ENCODE measurements at places on chromosomes 2 and 18.

DNA sequence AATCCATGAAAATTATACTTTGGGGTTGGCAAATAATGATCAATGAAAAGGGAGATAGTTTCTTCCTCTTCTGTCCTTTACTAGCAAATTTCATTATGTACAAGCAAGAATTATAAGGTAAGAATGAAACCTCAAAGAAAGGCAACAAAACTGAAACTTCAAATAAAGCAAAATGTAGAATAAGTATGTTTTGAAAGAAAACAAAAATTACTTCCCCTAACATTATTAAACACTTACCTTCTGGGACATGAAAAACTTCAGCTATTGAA is 29.4 kb downstream of the THADA start:
- no peak for DNase-seq

DNA sequence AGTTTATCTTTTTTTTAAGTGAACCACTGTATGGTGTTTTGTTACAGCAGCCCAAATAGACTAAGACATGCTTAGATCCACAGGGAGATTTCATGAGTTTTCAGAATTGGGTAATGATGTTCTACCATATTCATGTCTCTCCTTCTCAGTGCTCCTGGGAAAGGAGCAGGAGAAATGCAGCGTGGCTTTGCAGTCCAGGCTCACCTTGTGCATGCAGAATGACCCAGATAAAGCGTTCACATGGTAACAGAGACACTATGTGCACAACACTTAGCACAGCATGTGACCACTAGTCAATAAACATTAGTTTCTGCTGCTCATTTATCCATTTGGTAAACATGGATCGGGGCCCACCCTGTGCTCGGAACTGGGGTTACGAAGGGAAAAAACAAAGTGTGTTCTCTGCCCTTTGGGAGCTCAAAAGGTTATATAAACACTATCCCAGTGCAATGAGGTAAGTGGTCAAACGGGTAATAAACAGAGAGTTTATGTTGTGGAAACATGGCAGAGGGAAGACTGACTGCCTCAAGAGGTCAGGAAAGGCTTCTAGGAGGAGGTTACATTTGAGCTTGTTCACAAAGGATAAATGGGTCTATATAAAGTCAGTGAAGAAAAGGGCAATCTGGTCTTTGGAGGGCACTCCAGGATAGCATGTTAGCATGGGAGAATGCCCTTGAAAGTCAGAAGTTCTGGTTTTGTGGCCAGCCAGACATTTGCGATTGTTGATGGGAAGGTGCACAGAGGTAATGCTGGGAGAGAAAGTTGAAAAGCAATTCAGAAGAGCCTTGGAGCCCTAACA is 299.2 kb downstream of the TDRD15 start:
- DNase-seq: no peak

DNA sequence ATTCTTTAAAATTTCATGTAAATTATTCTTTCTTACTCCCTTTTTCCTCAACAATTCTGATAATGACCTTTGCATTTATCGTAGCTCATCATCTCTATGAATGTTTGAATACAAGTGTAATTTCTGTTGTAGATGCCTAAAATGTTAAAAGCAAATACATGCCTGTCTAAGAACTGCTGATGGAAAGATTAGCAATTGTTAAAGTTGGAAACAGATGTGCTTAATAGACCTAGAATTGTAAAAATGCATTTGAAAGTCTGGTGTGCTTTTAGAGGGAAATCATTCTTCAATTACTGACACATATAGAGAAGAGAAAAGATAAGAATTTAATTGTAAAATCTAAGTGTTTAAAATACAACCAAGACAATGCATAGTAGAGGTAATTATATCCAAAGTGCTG is 50.4 kb downstream of the CCDC102B start:
- no peak for DNase-seq

GRCh38 chr2:109317471-109318095 is 188.6 kb downstream of the SH3RF3 start:
- no peak for DNase-seq

GRCh38 chr2:36238106-36238505 is 117.5 kb upstream of the CRIM1 start:
- no peak for DNase-seq

GRCh38 chr2:240791821-240792628 is 28.0 kb downstream of the KIF1A start:
- DNase-seq: no peak

DNA sequence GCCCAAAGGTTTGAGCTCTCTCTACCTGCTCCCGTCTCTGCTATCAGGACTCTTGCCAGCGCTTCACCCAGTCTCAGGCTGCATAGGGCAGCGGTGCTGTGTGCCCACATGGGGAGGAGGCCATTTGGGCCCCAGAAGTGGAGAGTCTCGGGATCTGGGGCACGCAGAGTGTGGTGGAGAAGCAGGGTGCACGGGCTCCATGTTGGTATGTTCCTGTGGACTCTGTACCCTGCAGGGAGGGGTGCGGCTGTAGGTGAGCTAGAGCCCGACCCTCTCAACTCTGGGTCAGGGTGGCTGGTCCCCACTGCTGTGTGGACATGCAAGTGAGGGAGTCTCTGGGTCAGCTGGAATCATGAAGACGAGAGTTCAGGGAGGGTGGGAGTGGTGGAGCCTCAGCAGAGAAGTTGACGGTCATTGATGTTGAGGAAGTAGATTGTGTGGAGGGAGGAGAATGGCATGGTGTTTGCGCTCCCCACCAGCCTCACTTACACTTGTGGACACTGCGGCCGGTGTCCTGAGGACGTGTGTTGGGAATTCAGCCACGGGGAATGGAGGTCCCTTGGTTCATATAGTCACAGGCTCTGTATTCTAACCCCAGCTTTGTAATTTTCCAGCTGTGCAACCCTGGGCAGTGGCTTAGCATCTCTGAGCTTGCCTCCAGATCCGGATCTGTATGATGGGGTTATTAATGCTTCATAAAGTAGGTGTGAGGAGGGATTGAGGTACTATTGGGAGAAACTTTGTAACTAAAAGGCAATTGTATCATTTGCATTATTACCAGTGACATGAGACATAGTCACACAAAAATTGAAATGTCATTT is 840 bp upstream of the PSD4 start:
- DNase-seq: no peak

GRCh38 chr2:191922736-191923651 is 76.1 kb upstream of the CAVIN2 start:
- no peak for DNase-seq

DNA sequence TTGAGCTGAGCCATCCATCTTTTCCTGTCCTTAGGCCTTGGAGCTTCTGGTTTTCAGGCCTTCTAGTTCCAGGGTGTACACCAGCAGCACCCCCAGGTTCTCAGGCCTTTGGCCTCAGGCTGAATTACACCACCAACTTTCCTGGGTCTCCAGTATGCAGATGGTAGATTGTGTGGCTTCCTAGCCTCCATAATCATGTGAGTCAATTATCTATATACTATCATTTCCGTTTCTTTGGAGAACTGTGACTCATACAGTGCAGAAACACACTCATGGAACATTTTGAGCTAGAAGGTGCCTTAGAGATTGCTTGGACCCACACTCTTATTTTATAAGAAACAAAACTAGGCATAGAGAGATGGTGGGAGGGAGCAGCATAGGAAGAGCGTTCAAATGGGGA is 167.4 kb downstream of the NCK2 start:
- peak; percentile 22 for DNase-seq

- peak; percentile 51 for DNase-seq
Observed at GRCh38 chr18:55988537-55988936, 400.5 kb upstream of the TCF4 start.

GRCh38 chr2:100957996-100958653 is 44.0 kb upstream of the RPL31 start:
- peak; percentile 77 for DNase-seq

GRCh38 chr2:166784296-166784946 is 103.9 kb upstream of the XIRP2 start:
- no peak for DNase-seq

DNA sequence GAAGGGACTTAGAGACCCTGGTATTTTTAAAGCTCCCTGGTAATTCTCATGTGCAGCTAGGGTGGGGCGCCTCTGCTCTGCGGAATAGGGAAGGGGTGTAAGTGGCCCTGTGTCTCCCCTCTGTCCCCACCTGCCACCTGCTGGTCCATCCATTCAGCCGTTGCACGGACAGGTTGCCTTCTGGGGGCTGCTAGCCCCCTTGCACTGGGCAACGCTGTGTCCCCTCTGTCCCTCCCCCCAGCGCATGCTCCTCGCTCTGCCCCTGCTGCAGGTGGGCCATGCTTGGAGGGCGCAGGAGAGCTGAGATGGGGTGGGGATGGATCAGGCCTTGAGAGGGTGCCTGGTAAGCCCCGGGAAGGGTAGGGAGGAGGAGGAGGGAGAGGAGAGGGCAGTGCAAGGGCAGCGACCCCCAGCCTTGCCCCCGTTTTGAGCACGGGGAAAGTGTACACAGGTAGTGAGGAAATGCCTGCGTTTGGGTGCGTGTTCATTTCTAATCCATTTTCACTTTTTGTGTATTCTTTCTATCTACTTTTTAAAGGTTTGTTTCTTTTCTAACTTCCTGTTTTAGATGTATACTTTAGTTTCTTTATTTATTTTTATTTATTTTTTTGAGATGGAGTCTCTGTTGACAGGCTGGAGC is 23.9 kb downstream of the RRM2 start:
- no peak for DNase-seq

GRCh38 chr2:178934571-178934970 is 115.4 kb downstream of the CCDC141 start:
- DNase-seq: no peak

GRCh38 chr2:48043746-48044145 is 137.4 kb upstream of the FBXO11 start:
- DNase-seq: no peak

- DNase-seq: peak; percentile 11
Observed at GRCh38 chr2:102736110-102736409, 25.8 kb upstream of the TMEM182 start.

DNA sequence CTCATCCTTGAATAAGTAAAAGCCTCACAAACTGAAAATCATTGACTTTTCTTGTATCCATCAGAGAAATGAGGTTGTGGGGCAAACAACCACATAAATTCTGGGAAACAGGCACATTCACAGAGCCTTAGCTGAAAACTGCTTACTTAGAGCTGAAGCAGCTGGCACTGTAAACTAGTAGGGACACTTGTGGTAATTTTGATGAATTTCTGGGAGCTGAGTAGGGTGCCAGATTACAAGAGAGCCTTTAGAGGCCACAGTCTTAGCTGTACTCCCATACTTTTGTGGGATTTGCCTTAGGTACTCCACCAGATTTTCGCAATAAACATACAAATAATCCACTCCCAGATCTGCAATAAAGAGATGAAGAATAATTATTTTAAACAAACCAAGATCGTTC is 315.2 kb downstream of the TMX3 start:
- no peak for DNase-seq

DNA sequence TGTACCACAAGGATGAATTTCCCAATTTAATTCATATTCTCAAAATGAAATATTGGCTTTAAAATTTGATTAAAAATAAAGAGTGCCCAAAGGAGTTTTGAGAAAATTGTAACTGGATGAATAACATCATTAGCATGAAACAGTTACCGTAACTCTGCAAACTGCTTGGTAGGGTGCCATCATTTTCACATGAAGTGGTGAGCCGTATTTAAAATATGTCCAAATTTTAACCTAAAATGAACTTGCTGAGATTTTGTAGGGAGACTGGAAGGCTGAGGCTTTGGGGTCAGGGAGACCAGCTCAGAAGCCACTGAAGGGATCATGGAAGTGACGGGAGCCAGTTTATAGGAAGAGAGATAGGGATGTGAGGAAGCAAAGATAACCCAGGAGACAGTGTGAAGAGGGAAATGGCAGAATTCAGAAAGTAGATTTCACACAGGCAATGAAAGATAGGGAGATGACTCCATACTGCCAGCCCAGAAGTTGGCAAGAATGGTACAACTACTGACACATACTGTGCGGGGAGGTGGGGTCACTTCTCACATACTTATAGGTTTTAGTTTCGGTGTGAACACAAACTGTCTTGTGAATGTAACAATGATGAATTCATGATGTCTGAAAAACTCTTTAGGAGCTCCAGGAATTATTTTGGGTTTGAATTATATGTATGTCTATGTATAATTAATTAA is 53.8 kb downstream of the EFEMP1 start:
- peak; percentile 88 for DNase-seq

GRCh38 chr2:230904856-230905447 is 20.1 kb downstream of the GPR55 start:
- no peak for DNase-seq

- no peak for DNase-seq
Observed at GRCh38 chr2:14348247-14348646, 284.3 kb upstream of the LRATD1 start.

DNA sequence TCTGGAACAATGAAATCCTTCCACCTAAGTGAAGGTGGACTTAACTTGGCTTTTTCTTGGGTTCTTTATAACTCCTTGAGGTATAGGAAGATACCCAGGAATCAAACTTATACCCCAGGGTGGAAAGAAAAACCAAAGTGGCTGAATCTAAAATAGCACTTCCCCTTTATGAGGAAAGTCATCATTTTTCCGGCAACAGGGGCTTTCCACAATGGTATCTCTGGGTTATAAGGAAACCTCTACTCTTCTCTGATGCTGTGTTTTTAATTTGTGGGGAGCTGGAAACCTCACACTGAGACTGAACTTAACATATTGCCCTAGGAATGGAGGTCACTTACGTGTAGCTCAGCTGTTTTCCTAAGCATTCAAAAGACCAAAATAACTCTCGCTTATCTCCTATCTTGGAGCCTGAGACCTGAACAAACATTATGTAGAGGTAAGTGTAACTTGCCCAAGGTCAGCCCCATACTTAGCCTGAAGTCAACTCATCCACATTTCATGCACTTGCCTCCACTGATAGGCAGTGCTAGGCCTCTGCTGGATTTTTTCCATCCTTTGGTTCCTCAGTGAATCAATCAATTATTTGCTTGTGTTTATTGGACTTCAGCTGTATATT is 117.9 kb downstream of the SETBP1 start:
- DNase-seq: no peak

DNA sequence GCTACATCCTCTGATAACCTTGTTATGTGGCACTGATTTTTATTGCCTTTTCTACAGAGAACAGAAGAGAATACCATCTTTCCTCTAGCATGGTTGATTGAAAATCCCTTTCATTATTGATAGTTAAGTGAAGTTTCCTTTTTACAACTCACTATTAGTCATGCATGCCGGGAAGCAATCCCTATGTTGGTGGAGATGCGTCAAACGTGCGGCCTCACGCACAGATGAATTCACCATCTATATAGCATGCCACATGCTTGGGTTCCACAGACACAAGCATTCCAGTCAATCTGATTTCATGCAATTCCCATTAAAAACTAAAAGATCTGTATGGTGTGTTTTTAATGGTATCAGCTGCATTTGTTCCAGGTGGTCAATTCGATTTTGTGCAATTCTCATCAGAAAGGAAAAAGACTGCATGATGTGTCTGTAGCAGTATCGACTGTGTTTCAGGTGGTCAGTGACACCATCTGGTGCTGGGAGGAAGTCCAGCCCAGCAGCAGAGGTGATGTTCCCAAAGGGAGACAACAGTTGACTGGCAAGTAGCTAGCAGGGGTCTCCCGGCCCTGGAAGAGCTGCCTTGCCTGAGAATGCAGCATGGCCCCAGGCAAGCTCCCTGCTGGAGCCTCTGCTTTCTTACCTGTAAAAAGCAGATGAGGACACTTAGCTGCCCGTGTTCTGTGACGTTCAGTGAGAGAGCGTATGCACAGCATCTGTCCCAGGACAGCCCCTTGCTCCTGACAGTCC is 151.3 kb upstream of the NCK2 start:
- DNase-seq: no peak

Measured in cardiac fibroblast (primary cell).